AG09319 (cell line): ENCODE measurements at places on chromosomes 2 and 18.
A peak's percentile ranks its signal among the peaks of the same experiment; 100 is the strongest.

GRCh38 chr2:14364471-14364870, 268.0 kb upstream of the LRATD1 start:
- no peak for DNase-seq

GRCh38 chr2:215019521-215020145, 118.8 kb downstream of the ABCA12 start:
- no peak for DNase-seq

- DNase-seq, result no peak
Measured at GRCh38 chr2:46982351-46983064, 66.9 kb upstream of the MCFD2 start.

DNA sequence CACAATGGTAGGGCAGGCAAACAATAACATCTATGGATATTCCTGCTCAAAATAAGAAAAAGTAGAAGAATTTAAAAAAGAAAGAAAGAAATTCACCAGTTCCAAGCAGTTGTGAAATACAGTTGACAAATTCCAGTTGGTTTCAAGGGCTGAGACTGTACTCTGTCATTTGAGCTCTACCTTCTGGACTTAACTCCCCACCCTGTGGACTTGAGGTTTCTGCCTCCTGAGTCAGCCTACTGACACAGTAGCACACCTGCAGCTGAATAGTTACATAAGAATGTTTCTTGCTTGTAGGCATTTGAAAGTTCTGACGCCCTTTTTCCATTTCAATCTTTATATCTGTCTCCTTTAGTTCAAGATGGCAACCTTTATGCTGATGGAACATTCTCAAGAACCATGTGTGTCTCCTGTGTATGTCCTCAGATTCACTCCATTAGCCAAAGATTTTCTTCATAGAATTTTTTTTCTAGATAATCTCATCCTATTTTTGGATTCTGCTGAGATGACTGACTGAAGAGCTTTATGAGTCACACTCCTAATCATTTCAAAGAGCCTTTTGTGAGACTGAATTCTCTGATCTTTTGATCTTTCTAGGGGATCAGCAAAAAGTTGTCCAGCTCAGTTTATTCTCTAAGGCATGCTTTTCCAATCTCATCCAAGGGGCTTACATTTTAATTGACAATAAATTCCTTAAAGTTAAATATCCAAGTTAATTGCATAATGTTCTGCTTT, 19.1 kb downstream of the NETO1 start:
- DNase-seq, result no peak

DNA sequence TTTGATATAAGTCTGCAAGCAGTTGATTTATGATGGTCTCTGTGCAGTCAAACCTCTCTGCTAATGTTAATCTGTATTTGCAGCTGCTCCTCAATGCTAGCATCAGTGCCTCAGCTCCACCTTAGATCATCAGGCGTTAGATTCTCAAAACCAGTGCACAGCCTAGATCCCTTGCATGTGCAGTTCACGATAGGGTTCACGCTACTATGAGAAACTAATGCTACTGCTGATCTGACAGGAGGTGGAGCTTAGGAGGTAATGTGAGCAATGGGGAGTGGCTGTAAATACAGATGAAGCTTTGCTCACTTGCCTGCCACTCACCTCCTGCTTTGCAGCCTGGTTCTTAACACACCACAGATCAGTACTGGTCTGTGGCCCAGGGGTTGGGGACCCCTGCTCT, 18.4 kb downstream of the RBKS start:
- DNase-seq, result no peak

DNA sequence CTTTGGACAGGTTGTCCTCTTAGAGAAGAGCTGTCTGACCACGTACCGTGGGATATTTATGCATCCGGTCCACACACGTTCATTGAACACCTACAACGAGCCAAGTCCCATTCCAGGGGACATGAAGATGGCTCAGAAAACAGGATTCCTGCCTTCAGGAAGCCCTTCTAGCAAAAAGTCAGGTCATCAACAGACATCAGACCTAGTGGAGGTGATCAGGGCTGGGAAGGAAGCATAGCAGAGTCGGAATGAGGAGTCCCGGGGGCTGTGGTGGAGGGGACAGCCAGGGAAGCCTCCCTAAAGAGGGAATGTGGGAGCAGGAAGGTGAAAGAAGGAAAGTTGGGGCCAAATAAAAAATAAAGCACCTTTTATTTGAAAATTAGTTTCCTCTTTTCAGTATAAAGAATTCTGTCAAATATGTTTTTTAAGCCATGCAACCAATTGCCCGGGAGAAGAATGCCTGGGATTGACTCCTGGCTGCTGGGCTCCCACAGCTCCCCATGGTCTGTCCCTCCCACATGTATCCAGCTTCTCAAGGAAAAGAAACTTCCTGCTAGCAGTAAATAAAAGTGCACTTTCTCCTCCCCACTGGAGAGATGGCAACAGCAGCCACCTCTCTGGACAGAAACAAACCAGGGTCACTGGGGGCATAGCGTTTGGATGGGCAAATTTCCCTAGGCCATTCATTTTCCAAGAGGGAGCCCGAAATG, 144.8 kb downstream of the SMAD7 start:
- DNase-seq, result no peak

DNA sequence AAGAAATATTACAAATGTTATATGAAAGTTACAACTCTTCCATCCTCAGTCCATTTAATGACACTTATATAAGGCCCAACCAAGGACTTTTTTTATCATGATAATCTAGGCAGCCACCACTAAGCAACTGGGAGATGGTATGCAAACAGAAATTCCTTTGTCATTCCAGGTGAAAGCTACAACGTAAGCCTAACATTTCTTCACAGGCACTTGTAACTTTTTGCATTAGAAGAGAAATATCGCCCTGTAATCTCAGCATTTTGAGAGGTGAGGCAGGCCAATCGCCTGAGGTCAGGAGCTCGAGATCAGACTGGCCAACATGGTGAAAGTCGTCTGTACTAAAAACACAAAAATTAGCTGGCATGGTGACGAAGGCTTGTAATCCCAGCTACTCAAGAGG, 581.2 kb upstream of the SLC8A1 start:
- DNase-seq, result no peak

DNA sequence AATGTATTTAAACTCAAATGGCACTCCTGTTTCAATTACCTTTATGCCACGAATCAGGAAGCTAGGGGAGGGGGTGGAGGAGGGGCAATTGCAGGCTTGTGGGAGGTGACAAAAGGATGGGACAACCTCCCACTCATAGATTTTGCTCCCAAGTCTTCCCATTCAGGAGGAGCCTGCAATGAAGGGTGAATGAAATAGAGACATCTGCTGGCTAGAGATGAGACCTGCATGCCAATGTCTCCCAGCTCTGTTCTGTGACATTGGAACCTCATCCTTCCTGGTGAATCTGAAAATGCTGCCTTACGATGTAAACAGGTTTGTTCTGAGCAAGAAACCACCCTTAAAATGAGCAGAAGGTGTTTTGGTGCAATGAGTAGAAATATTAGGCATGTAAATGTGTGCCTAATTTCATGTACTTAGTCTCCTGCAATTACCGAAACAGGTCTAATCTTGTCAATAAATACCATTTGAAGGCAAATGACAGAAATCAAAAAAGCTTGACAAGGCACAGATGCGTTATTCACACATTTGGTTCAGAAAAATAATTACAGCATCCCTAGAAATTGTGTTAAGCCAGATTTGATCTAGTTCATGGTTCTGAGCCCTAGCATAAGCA, 2.7 kb upstream of the PID1 start:
- DNase-seq, result peak; percentile 67

GRCh38 chr18:23992089-23992940, 22.2 kb upstream of the TTC39C start:
- no peak for DNase-seq

GRCh38 chr2:32832821-32833220, 113.9 kb upstream of the LTBP1 start:
- no peak for DNase-seq

DNA sequence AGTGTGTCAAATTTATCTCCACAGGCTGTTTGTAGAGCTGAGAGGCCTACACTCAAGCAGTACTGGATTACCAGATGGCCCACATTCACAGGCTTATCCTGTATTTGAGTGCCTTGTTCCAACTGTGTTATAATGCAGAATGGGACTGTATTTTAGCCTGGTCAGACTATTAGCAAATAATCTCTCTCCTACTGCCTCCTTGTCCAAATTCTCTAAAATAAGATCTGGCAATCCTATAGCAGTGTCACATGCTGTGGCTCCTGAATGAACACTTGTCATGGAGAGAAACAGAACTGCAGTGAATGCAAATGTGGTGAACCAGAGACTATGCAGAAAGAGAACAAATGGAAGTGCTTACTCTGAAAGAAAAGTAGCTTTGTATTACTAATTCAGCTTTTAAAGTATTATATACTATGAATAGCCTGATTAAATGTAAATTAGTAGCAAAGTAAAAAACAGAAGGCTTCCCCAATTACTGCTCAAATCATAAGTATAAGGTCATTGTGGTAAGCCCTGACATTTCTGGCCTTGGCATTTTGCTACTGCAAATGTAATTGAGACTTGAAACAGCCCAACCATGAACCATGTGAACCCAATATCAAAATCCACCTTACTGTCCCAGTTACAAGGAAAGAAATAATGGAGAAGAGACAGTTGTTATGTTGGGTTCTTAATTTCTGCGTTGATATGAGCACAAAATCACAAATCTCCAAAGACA, 80.0 kb downstream of the MAP4K3 start:
- no peak for DNase-seq

DNA sequence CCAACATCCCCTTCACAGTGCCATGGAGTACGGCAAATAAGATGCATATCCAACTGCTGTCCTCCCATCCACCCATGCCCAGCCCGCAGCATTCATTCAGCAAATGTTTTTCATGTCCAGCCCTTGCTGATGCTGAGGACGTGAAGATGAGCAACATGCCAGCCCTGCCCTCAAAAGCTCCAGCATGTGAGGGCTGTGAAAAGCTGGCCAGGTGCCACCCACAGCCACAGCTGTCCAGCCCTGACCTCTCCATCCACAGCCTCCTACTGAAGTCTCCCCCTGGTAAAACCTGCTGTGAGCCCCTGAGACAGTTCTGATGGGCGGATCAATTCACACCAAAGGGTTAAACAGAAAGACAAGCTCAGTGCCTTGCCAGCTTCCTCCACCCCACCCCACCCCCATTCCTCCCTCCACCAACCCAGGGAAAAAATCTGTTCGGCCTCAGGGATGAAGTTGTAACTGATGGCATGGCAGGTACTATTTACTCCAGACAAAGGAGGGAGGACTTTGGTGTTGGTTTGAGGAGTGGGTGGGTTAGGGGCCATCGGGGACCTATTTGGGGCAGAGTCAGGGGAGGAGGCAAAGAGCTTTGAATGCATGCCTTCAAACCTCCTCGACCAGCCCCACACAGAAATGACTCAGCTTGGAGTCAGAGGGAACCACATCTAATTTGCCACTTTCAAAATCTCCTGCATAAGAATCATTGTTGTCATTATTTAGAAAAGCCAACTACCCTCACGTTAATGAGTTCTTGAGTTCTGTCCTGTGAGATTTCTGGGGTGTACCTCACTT, 4.3 kb downstream of the ZBTB7C start:
- DNase-seq, result no peak

GRCh38 chr18:60892441-60892840, 440.8 kb upstream of the CDH20 start:
- no peak for DNase-seq

DNA sequence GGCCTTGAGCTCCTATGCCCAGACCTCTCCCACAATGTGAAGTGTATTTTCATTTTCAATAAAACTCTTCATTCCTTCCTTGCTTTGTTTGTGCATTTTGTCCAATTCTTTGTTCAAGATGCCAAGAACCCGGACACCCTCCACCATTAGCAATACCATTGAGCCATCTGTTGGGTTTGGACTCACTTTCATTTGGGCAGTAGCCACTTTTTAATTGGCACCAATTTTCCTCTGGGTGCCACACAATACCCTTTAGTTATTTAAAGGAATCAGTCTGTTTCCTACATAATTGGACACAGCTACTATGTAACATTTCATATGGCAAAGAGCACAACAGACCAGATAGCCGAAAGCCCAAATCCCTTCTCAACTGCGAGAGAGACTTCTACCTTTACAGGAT, 22.5 kb upstream of the SLC35G4 start:
- no peak for DNase-seq

GRCh38 chr2:115910270-115910669, 1467.8 kb downstream of the DPP10 start:
- DNase-seq, result no peak

DNA sequence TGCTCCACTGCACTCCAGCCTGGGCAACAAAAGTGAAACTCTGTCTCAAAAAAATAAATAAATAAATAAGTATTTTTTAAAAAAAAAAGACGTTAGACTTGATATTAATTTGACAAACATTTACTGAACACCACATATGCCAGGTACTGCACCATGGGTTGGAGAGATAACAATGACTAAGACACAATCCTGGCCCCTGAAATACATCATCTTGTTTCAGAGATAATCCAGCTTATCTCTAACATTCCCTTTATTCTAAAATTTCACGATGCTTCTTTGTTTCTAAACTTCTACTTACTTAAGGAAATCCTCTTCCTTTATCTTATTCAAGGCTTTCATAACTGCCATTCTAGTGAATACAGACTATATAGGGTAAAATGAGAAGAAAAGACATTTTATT, 55.0 kb upstream of the PEX13 start:
- DNase-seq, result no peak

DNA sequence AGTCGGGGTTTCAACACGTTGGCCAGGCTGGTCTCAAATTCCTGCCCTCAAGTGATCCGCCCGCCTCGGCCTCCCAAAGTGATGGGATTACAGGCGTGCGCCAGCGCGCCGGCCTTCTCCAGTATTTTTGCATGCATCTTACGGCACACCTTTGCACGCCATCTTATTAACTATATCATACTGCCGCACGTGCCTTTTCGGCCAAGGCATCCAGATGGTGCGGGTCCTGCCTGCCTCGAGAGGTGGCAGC, 765 bp upstream of the ING5 start:
- peak; percentile 56 for DNase-seq

- DNase-seq, result no peak
Measured at GRCh38 chr2:7424481-7424880, 507.3 kb downstream of the RNF144A start.

- DNase-seq, result no peak
Measured at GRCh38 chr2:18552351-18553077, 7.9 kb downstream of the RDH14 start.

GRCh38 chr18:13528739-13529392, 197.5 kb downstream of the FAM210A start:
- DNase-seq, result no peak

DNA sequence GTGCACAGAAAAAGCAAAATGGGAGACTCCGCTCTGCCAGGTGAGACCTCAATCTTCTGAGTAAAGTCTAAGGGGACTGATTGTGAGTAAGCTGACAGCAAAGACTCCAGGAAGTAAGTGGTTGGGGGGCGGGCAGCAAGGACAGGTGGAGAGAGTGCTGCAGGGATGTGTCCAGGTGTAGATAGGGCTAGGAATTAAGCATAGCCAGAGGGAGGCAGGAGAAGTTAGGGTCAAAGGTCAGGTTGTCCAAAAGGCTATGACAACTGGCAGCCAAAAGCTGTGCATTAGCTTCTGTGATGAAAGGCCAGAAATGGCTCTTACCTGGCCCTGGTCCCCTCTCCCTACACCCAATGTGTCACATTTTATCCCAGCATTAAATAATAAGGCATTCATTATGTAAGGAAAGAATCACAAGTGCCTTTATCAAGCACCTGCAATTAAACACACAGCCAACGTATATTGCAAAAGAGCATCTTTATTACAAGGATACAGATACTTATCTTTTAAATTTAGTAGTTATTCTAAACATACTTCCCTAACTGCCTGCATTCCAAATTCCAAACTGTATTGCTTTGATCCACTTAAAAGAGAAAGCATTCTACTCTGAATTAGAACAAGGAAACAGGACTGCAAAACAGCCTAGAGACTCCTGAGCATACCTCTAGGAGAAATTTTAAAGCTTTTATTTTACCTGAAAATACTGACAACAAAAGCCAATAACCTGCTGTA, 247.9 kb downstream of the IRS1 start:
- no peak for DNase-seq
